ENCODE measurements at places on chromosomes 1 and 21. TPM values are rescaled to one million over a fixed set of nuclear protein-coding genes. Genes with fewer than 3 reads are reported as not detected.

Gene LRRIQ3
- 1.1 TPM for total RNA-seq

Gene CRYBG2
- not detected for total RNA-seq

Gene SIPA1L2
- 14.2 TPM for total RNA-seq

Gene MAP10
- total RNA-seq, result 2.0 TPM

Gene LPAR3
- total RNA-seq, result not detected

Gene KCNE2
- total RNA-seq, result not detected

GRCh38 chr1:22553991-22554522, 9.2 kb upstream of the EPHA8 start:
- DNase-seq, result no peak

DNA sequence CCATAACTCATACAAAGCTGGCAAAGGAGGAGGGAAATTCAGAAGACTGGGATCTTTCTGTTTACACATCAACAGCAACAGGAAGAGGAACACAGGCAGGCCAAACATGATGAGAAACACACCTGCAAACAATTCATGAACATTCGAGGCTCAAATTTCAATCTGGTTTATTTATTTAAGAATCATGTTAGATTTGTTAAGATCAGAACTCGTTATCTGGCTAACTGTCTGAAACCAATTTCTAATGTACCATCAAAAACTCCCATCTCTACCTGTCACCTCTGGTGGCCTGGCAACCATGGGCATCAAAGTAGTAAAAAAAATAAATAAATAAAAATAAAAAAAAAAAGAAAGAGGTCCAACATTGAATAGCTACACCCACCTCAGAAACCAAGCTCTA, 9.8 kb downstream of the LBR start:
- DNase-seq, result no peak

DNA sequence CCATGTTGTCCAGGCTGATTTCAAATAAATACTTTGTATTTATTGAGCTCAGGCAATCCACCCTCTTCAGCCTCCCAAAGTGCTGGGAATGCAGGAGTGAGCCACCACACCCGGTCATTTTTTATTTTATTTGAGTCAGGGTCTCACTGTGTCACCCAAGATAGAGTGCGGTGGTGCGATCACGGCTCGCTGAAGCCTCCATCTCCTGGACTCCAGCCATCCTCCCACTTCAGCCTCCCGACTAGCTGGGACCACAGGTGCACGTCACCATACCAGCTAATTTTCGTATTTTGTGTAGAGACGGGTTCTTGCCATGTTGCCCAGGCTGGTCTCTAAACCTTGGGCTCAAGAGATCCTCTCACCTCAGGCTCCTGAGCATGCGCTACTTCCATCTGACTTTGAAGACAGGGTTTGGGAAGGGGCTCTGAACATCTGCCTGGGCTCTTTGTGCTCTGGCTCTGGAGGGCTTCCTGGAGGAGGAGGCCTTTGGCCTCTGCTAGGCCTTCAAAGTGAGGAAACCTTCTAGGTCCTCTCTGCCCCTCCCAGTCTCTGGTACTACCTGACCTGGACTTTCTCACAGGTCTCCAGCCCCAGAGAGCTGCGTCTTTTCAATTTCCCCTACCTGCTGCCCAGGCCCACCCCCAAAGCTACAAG, 5.8 kb downstream of the HSPB7 start:
- DNase-seq, result no peak

DNA sequence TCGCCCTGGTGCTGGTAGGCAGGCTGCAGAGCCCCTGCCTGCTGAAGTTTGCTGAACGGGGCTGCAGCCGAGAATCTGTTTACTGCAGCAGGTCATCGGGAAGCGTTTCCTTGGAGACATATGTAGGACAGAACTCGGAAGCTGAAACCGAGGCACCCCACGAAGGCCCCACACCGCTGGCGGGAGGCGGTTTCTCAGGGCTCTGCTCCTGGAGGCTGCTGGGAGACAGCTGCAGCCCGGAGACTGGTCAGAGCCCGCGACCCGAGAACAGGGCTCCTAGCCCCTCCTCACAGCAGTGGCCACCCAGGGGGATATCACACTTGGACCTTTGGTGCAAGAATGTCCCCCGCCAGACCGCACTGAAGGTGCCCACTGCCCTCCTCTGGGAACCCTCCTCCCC, 12.7 kb upstream of the PLCH2 start:
- DNase-seq, result no peak

GRCh38 chr1:81967951-81968350, 167.2 kb downstream of the ADGRL2 start:
- no peak for DNase-seq

DNA sequence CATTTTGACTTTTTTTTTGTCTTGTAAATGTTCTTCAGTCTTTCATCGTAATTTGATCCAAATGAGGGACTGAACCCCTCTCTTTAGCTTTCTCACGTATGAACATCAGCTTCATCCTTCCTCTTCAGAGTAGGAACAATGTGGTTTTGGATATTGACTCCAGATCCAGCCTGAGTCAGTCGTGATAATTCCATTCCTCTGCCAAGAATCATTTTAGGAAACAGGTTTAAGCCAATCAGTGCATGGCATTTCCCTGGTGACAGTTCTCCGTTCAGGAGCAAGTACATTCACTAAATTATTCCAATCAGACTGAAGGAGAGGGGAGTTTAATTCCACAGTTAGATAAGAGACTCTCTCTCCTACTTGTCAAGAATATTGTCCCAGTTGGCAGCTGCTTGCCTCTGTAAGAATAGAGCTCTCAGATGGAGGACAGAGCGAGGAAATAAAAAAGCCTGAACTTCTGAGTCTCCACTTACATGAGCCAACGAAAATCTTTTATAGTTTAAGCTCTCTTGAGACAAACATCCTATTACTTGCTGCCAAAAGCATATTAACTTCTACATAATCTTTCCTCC, 18.6 kb downstream of the RHOU start:
- no peak for DNase-seq

GRCh38 chr1:216640100-216640499, 83.1 kb downstream of the ESRRG start:
- DNase-seq, result no peak

- DNase-seq, result no peak
These were observed 43.2 kb upstream of the SLC6A9 start for GRCh38 chr1:44074415-44074814.

Data from endothelial cell of umbilical vein (primary cell).